COR-L47 (cell line): ENCODE measurements at places on chromosomes 7 and 10.
A peak's percentile ranks its signal among the peaks of the same experiment; 100 is the strongest.

DNA sequence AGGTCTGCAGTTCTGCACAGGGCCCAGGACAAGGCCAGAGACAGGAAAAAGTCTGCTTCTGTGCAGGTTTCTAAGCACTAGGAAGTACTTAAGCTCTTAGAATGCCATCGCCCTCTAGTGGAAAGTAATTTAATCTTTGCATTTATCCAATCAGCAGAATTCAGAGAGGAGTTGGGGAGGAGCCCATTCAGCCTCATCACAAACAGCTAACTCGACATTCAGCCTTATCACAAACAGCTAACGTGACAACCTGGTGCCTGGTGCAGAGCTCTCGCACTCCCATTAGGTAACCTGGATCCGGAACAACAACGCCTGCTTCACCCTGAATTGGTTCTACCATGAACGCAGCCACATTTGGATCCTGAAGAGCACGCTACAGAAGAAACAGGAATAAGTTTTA lies 15.2 kb downstream of the OAT start:
- DNase-seq, result peak; percentile 42

DNA sequence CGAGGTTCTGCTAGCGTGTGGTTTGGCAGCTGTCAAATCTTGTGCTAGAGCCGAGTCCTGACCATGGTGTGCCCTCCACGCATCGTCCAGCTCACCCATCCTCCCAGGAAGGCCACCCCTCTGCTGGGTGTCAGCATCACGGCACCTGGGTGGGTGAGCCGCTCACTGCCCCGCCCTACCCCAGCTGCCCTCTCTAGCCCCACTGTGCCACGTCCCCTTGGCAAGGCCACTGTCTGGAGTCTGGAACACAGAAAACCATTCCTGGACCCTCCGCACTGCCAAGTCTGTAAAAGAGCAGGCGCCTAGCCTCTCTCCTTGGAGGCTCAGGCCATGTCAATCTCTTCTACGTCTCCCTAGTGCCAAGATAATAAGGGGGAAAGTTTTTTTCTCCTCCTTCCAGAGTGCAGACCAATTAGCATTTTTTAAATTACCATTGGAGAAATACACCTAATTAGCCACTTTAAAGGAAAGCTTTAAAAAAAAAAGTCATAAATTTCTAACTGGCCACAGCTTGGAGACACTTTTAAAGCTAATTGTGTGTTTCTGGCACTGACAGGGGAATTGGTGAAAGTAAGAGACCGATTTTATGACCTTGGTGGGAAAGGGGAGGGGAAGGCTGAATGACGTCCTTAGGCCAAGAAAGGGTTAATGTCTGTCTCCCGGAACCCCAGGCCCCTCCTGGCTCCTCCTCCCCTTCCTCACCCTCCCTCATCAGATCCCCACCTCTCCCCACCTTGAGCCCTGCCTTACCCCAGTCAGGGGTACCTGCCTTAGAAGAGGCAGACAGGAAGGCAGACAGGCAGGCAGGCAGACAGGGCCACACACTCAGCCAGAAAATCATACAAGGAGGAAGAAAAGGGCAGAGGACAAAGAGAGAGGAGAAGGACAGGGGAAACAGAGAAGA lies 151.2 kb downstream of the PLXNA4 start:
- DNase-seq, result no peak

DNA sequence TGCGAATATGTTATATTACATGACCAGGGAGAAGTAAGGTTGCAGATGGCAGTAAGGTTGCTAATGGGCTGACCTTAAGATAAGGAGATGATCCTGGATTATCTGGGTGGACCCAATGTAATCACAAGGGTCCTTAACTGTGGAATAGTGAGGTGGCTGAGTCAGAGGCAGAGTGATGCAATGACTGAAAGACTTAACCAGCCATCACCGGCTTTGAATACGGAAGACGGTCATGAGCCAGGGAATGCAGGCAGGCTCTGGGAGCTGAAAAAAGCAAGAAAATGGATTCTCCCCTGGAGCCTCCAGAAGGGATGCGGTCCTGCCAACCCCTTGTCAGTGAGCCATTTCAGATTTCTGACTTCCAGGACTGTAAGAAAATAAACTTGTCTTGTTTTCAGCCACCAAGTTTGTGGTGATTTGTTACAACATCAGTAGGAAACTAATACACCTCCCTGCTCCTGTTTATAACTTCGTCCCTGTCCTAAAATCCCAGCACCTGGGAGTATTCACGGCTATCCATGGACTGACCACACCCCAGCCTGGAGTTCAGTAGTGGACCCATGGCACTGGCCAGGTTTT lies 4.6 kb upstream of the C10orf95 start:
- no peak for DNase-seq

GRCh38 chr10:71023704-71024283 lies 135.4 kb upstream of the PCBD1 start:
- DNase-seq, result no peak

- DNase-seq, result no peak
Observed at GRCh38 chr7:69885431-69885830, 287.2 kb downstream of the AUTS2 start.

- no peak for DNase-seq
Observed at GRCh38 chr7:80153446-80153845, 18.8 kb downstream of the GNAI1 start.

- DNase-seq, result no peak
Observed at GRCh38 chr10:103645141-103646054, 151.9 kb downstream of the NEURL1 start.

DNA sequence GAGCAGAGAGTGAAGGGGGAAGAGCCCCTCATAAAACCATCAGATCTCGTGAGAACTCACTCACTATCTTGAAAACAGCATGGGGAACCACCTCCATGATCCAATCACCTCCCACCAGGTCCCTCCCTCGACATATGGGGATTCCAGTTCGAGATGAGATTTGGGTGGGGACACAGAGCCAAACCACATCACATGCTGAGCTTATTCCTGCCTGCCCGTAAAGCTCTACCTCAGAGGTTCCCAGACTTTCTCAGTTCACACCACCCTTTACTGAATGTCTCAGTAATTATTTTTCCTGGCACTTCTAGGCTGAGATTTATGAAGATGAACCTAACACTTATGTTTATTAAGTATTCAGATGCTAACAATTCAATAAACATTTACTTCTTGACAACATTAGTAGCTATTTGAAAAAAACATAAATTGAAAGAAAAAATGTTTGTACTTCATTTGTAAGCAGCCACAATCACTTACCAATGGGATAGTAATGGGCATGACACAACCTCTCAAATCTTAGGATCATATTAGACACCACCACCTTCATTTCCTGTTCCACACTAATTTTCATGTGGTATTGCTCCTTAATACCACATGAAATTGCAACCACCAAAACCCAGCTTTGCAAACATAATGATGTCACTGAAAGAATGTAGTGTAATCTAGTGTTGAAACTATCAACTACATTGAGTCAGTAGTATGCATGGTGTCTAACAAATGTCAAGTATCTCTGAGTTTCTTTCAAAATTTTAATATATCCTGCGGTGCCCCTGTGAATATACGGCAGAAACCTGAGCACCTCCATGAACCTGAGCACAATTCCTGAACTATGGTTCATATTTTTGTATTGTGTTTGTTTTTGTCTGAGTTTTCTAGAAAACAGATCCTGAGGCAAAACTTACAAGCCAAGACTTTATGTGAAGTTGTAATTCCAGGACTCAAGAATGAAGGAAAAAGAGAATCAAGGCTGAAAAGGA lies 4.5 kb upstream of the DGKI start:
- DNase-seq, result no peak

DNA sequence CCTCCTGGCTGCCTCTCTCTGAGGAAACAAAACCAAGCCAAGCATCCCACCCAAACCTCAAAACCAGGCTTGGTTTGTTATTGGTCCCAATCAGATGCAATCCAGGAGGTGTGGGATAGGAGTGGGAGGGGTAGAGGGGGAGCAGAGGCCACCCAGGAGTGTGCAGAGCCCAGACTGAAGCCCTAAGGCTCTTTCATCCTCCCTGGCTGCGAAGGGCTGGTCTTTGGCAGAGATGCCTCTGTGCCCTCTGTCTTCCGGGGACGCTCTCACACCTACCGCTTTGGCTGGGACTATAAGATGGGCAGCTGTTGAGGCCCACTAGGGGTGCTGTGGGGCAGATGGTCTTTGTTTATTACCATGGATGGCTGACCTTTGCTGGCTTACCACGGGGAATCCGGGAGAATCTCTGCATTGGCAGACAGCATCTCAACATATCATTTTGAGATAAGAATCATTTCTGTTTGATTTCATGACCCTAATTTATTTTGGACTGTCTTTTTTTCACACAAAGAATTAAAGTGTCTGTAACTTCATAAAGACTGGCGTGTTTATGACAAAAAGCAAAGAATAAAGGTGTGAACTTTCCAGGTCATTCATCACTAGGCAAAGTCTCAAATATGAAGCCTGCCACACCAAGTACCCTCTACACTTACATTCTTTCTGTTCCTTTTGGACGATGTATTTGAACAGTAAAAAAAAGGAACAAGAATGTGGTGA lies 6.5 kb upstream of the DENND2A start:
- DNase-seq, result peak; percentile 78

GRCh38 chr7:38825721-38826440 lies 83.1 kb downstream of the VPS41 start:
- no peak for DNase-seq

DNA sequence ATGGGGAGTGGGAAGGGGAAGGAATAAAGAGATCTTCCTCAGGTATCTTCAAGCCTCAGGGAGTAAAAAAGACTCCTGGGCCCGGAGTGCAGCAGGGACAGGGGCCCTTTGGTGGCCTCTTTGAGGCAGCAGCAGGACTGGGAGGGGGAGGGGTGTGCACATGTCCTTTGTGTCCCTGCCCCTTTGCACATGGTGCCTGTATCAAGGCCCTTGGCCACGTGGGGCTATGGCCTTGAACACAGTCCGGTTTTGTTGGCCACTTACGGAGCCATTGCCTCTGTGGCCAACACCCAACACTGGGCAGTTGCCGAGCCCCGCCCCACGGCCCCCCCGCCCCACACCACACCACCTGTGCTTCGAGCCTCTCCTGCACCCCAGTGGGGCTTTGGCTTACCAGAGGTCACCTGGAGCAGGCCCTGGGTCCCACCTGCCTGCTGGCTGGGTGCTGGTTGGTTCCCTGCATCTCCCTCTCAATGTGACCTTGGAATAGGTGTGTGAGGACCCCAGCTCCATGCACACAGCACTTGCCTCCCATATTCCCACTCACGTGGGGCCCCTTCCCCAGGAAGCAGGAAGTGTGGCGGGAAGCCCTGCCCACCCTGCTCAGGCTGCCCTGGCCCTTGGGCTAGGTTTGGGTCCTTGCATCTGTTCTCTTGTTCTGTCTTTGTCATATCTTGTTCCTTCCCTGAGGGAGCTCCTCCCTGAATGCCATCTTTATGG lies 5.4 kb downstream of the SAP25 start:
- no peak for DNase-seq

DNA sequence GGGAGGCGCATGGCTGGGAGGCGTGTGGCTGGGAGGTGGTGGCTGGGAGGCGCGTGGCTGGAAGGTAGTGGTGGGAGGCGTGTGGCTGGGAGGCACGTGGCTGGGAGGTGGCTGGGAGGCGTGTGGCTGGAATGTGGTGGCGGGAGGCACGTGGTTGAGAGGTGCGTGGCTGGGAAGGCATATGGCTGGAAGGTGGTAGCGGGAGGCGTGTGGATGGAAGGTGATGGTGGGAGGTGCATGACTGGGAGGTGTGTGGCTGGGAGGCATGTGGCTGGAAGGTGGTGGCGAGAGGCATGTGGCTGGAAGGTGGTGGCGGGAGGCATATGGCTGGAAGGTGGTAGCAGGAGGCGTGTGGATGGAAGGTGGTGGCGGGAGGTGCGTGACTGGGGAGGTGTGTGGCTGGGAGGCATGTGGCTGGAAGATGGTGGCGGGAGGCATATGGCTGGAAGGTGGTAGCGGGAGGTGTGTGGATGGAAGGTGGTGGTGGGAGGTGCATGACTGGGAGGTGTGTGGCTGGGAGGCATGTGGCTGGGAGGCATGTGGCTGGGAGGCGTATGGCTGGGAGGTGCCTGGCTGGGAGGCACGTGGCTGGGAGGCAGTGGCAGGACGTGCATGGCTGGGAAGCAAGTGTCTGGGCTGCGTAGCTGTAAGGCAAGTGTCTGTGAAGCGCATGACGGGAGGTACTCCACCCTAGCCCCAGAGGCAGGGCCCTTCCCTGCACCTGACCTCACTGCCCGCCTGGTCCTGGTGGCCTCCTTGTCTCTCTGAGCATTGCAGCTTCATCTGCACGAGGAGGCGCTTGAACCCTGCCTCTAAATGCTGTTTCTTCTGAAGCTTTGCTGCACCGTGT lies 35.1 kb downstream of the FOXK1 start:
- DNase-seq, result no peak

GRCh38 chr10:100873827-100874326 lies 38.9 kb upstream of the SLF2 start:
- no peak for DNase-seq

- no peak for DNase-seq
Observed at GRCh38 chr10:107275806-107276205, 111.3 kb upstream of the SORCS1 start.

- no peak for DNase-seq
Observed at GRCh38 chr7:17466216-17466615, 167.8 kb downstream of the AHR start.

- no peak for DNase-seq
Observed at GRCh38 chr10:59718257-59718656, 8.6 kb upstream of the SLC16A9 start.
